Fibroblast of gingiva (primary cell): ENCODE measurements at places on chromosomes 6 and 20.

- DNase-seq = no peak
Observed at GRCh38 chr6:87945181-87945580, 102.5 kb upstream of the SPACA1 start.

DNA sequence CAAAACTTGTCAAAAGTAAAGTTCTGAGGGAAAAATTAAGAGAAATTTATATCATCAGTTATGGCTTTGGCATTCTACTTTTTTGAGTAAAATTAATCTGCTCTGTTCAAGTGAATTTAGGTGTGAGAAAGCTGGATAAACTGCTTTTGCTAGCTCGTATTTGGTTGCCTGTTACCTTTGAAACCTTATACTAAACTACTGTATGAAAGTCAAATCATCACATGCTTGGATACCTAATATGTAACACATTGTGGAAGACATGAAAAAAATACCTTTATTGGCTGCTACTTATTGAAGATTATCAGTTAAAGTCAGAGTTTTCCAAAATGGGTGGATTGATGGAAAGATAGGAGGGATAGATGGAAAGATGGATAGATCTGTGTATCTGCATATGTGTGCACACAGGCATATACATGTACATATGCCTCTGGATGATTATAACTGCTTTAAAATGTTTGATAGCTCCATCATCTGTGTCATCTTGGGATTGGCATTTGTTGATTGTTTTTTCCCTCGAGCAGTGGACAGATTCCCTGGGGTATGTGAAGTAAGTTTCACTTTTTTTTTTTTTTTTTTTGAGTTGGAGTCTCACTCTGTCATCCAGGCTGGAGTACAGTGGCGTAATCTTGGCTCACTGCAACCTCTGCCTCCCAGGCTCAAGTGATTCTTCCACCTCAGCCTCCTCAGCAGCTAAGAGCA lies 24.3 kb downstream of the SCAF8 start:
- no peak for DNase-seq

GRCh38 chr6:56699066-56699654 lies 56.5 kb upstream of the DST start:
- DNase-seq = peak; percentile 40

GRCh38 chr6:110295451-110296165 lies 62.5 kb downstream of the METTL24 start:
- DNase-seq = no peak

GRCh38 chr6:109050012-109050411 lies 44.6 kb downstream of the SESN1 start:
- DNase-seq = no peak
